ENCODE measurements at places on chromosomes 12 and 14. TPM values are rescaled to one million over a fixed set of nuclear protein-coding genes. Genes with fewer than 3 reads are reported as not detected.

DNA sequence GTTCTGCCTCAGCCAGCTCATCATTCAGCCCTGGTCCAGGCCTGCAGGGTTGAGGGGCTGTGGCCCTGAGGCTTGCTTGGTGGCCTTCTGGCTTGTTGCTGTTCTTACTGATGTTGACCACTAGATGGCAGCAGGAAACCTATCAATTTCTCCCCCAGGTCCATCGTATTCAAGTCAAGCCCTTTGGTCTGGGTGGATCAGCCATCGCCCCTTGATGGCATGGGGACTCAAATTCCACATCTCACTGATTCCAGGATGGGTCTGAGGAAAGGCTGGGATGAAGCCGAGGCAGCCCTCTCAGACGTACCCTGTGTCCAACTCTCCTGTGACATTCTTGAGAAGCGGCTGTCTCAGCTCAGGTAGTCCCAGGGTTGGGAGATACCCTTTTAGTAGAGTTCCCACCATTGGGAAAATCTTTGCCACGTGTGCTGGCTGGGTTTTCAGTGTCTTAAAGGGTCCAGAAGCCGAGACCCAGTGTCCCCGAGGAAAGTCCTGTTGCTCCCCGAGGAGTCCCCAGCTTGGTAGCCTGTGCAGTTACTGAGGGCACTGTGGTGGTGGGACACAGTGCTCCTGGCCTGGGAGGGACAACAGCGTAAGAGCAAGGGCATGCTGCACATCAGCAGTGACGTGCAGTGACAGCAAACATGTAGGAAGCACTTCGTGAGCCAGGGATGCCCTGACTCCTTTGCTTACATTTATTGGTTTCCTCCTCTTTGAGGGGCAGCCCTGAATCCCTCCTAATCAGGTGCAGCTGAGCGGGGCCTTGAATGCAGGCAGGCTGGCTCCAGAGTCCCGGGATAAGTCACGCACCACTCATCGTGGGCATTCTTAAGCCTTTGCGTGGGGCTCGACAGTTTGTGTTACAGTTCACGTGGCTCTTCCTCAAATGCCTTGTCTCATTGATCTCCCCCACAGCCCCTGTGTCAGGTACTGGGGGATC, 58.6 kb downstream of the TSPAN9 start:
- peak; percentile 84 for DNase-seq

DNA sequence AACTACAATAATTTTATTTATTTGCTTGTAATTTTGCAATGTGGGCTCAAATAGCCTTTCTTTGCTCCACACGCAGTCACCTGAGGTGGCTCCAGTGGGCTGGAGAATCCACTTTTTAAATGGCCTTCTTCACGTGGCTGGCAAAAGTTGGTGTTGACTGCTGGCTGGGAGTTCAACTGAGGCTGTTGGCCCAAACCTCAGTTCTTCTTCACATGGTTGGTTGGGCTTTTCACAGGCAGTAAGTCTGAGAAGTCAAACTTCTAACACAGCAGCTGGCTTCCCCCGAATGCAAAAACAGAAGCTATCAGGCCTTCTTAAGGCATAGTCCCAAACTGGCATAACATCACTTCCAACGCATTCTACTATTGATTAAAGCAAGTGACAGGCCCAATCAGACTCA, 2.1 kb upstream of the OXA1L start:
- DNase-seq = no peak

- no peak for DNase-seq
Observed at GRCh38 chr12:6662602-6662905, 365 bp downstream of the ING4 start.

DNA sequence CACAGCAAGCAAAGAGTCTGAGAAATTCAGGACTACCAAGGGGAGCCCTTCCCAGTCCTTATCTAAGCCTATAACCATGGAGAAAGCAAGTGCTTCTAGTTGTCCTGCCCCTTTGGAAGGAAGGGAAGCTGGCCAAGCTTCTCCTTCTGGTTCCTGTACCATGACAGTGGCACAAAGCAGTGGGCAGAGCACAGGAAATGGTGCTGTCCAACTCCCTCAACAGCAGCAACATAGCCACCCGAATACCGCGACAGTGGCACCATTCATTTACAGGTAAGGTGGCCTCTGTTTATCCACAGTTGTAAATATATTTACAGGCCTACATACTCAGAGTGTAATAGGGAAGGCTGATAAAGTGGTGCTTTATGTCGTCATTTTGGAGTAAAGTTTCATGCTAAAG, 176.5 kb downstream of the NAV3 start:
- DNase-seq = no peak

- DNase-seq = no peak
Observed at GRCh38 chr14:55433880-55434804, 6.3 kb downstream of the TBPL2 start.

GRCh38 chr12:43758247-43758727, 303 bp downstream of the PUS7L start:
- no peak for DNase-seq

ADAMTS20 gene
- 0.34 TPM for polyA plus RNA-seq

MMAB gene
- polyA plus RNA-seq = 21.7 TPM

PPP4R4 gene
- polyA plus RNA-seq = 0.18 TPM

DENND5B gene
- 25.4 TPM for polyA plus RNA-seq

AHNAK2 gene
- 16.5 TPM for polyA plus RNA-seq
